ENCODE measurements at places on chromosomes 13 and 19.
A peak's percentile ranks its signal among the peaks of the same experiment; 100 is the strongest.

DNA sequence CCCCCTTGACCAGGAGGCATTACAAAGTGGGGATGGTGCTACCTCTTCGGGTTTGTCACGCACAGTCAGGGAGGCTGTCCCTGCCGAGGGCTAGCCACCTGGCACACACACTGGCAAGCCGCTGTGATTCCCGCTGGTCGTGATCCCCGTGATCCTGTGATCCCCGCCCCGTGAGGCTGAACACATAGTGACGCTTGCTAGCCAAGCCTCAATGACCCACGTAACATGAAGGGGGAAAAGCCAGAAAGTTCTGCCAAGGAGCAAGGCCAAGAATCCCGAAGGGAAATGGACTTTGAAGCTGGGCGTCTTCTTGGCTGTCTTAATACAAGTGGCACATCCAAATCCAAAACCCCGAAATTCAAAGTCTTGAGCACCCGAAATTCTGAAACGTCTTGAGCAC, 13.7 kb downstream of the LDLR start:
- DNase-seq, result no peak

DNA sequence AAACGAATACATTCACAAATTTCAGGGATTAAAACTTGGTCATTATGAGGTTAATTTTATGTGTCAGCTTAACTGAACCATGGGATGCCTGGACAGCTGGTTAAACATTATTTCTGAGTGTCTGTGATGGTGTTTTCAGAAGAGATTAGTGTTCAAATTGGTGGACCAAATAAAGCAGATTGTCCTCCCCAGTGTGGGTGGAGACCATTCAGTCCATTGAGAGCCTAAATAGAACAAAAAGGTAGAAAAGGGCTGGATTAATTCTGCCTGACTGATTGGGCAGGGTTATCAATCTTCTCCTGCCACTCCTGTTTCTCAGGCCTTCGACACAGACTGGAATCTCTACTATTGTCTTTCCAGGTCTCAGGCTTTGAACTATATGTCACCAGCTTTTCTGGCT, 203.8 kb upstream of the SLITRK6 start:
- peak; percentile 13 for DNase-seq

DNA sequence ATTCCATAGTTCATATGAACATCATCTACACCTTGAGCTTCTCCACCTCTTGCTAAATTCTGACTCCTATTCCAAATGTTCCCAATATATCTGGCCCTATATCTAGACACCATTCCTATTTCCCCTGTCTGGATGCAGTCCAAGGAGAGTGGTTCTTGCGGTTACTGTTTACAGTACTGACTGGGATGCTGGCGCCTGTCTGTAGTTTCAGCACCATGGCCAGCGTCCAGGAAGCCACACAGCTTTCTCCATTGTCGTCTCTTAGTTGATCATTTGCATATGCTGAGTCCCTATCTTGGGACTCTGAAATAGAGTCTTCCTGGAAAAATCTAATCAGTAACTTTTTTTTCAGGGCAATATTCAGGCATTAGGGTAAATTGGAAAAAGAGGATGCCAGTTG, 14.9 kb downstream of the LAIR2 start:
- DNase-seq, result peak; percentile 1

DNA sequence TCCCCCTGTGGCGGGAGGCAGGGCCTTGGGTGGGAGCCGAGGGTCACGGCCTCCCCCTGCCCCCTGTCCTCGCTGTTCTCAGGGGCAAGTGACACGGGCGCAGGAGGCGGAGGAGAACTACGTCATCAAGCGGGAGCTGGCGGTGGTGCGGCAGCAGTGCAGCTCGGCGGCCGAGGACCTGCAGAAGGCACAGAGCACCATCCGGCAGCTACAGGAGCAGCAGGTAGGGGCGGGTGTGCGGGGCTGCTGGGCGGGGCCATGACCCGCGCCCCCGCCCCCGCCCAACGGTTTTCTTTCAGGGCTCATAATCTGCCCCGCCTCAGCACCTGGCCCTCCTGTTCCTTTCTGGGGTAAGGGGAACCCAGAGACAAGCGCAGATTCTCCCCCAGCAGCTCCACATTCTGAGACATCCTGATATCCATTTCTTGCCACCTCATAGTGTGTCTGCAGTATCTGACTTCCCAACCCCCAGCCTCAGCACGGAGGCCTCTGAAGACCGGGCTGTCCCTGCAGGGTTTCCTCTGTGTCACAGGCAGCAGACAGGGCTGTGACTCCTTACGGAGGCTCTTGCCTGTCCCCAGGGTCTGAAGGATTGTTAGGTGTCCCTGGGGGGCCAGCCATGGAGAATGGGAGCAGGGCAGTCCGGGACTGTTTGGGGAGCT, 15.9 kb downstream of the PRR36 start:
- DNase-seq, result no peak

GRCh38 chr13:98222816-98223215, 45.7 kb upstream of the RNF113B start:
- DNase-seq, result no peak

DNA sequence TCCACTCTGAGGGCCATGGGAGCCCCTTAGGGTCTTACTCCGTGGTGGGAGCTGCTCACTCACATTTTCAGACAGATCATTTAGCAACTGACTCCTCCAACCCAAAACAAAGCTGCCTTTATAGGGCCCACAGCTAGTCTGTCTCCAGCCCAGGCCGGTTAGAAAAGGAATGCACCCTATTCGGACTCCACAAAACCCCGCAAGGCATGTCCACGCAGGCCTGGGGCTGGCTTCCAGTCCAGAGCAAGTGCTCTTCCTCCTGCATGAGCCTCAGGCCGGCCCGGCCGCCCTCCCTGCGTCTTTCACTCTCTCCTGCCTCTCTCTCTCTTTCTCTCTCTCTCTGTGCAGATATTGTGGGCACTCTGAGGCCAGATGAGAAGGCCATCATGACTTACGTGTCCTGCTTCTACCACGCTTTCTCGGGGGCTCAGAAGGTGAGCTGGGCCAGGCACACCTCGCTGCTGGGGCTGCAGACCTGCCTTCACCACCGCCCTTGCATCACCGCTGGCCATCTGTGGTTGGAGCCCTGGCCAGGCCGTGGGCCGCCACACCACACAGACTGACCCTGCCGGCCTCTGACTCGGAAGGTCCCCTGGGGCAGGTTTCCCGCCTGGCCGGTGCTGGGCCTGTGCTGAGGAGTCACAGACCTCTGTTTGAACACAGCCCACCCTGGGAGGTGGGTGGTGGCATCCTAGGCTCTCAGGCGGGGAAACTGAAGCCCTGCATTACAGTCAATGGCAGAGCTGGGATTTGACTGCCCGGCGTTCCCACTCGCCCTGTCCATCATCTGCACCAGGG, 33.1 kb downstream of the CAPN12 start:
- DNase-seq, result no peak

- peak; percentile 5 for DNase-seq
Measured at GRCh38 chr13:68304286-68304893, 1074.3 kb upstream of the PCDH9 start.

DNA sequence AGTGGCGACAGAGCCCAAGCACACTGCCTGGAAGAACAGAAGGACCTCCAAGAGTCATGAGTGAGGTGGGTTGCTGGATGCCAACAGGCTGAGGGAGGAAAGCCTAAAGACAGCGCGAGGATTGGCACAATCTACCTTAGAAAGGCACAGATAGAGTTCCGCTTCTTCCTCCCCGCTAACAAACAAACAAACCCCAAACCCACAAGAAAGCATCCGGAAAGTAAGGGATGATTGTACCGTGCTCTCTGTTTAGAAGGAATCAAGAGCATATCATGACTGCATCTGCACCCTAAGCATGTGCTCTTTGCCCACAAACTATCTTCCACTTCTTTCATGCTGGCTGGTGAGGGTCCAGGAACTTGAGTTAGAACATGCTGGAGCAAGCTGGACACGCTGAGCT, 233.0 kb upstream of the KLF12 start:
- DNase-seq, result no peak

DNA sequence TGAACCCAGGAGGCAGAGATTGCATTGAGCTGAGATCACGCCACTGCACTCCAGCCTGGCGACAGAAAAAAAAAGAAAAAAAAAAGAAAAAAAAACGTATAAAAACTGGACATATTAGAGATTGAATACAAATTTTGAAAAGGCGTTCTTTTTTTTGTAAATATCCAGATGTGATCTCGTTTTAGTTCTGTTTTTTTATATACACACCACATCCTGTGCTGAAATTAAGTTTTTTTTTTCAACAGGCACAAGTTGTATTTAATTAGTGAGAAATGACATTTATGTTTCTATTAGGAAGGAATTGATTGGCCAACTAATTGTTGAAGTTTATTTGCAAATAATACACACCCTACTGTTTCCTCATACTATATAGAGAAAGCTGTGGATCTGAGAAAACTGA, 3.6 kb downstream of the CDADC1 start:
- no peak for DNase-seq
